NCI-H510A (cell line): ENCODE measurements at places on chromosomes 12 and 14.

DNA sequence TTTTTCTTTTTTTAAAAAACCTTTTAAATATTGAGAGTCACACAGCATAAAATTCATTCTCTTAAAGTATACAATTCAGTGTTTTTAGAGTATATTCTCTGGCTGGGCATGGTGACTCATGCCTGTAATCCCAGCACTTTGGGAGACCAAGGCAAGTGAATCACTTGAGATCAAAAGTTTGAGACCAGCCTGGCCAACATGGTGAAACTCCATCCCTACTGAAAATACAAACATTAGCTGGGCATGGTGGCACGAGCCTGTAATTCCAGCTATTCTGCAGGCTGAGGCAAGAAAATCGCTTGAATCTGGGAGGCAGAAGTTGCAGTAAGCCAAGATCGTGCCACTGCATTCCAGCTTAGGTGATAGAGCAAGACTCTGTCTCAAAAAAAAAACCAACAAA lies 68.4 kb upstream of the BCAT1 start:
- DNase-seq, result no peak

GRCh38 chr12:104637604-104638003 lies 180.9 kb downstream of the CHST11 start:
- DNase-seq, result no peak

GRCh38 chr14:21073921-21074320 lies 3.8 kb downstream of the ARHGEF40 start:
- DNase-seq, result no peak

- no peak for DNase-seq
Observed at GRCh38 chr14:86513564-86513963, 983.6 kb downstream of the FLRT2 start.

- DNase-seq, result no peak
Observed at GRCh38 chr12:67811437-67812361, 163.2 kb downstream of the DYRK2 start.

DNA sequence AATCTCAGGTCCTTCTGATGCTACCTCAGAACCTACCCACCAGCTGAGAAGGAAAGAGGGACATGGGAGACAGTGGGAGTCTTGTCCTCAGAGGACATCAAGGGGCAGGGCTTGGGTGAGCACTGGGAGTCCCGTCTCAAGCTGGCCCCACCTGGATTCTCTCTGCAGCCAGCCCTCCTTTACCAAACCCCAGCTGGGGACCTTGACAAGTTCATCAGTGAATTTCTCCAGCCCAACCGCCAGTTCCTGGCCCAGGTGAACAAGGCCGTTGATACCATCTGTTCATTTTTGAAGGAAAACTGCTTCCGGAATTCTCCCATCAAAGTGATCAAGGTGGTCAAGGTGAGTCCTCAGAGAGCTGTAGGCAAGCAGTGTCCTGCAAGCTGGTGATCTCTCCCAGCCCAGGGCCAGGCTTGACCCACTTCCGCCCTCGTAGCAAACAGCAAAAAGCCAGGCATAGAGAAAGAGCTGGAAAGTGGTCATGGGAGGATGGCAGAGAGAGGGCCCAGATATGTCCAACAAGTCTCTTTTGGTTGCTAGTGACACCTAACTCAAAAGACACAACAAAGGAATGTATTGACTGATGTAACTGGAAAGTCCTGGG lies 14.2 kb upstream of the OAS2 start:
- DNase-seq, result no peak

GRCh38 chr12:58313091-58313855 lies 371.9 kb downstream of the ATP23 start:
- DNase-seq, result no peak

GRCh38 chr12:58176296-58176869 lies 235.0 kb downstream of the ATP23 start:
- no peak for DNase-seq

GRCh38 chr12:95658386-95658785 lies 107.1 kb upstream of the USP44 start:
- DNase-seq, result no peak

GRCh38 chr12:65209655-65210043 lies 40.3 kb downstream of the LEMD3 start:
- DNase-seq, result no peak

- no peak for DNase-seq
Observed at GRCh38 chr12:71300772-71301675, 138.6 kb upstream of the LGR5 start.

DNA sequence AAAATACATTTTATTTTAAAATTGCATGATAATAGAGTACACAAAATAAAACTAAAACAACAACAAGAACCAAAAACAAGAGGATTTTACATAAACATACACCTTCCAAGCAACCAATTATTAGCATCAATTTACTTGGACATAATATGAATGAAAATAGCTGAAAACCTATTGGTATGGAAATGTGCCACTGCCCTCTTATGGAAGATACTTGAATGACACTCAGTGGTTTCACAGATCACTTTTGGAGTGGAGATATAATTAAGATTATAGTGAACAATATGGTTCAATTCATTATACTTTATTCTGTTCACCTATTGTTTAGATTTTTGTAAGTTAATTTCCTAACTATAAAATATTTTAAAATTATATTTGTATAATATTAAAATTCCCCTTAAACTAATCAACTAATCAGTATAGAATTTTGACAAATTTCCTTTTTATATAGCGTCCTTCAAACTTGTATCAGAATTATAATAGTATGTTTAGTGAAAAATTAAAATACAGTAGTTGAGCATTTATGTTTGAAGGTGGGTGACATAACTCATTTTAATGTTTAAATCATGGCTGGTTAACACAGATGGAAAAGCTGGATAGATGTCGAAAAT lies 70.1 kb downstream of the SLC6A15 start:
- DNase-seq, result no peak

- no peak for DNase-seq
Observed at GRCh38 chr14:80206351-80207080, 4.8 kb downstream of the DIO2 start.

GRCh38 chr12:131559517-131560516 lies 151.1 kb upstream of the SFSWAP start:
- no peak for DNase-seq

GRCh38 chr14:40122968-40123648 lies 690.9 kb upstream of the FBXO33 start:
- no peak for DNase-seq

DNA sequence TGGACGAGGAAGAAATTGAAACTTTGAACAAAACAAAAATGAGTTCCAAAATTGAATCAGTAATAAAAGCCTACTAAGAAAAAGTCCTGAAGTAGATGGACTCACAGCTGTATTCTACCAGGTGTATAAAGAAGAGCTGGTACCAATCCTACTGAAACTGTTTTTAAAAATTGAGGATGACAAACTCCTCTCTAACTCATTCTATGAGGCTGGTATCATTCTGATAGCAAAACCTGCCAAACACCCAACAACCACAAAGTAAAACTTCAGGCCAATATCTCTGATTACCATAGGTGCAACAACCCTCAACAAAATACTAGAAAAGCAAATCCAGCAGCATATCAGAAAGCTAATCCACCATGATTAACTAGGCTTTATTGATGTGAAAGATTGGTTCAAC lies 33.9 kb upstream of the LDHB start:
- no peak for DNase-seq

DNA sequence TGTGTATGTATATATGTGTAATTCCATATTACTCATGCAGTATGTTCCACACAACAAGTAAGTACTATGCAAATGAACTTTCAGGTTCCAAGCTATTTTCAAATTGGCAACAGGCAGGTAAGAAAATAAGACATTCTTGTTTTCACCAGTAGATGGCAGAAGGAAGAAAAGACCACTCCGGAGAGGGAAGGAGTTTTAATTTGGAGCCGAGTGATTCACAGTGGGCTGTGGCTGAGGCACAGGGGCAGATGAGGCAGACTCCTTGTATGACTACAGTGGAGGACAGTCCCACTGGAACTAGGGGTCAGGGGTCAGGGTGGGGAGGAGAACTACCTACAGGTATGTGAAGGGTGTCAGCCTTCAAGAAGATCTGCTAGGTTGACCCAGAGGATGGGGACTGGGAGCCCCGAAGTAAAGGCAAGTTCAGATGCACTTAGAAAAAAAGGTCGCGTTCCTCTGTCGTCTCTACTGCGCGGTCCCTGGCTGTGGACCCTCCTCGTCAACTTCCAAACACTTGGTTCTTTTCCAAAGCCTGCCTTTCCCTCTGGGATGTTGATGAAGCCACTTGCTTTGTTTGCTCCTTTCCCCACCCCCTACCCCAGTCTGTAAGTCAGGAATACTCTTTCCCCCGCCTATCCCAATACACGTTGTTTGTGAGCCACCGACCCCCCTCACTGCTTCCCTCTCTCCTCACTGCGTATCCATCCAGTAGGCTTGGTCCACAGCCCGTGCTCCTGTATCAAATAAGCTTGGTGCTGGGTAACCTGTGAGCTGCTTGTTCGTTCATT lies 24.1 kb downstream of the DDX47 start:
- no peak for DNase-seq

DNA sequence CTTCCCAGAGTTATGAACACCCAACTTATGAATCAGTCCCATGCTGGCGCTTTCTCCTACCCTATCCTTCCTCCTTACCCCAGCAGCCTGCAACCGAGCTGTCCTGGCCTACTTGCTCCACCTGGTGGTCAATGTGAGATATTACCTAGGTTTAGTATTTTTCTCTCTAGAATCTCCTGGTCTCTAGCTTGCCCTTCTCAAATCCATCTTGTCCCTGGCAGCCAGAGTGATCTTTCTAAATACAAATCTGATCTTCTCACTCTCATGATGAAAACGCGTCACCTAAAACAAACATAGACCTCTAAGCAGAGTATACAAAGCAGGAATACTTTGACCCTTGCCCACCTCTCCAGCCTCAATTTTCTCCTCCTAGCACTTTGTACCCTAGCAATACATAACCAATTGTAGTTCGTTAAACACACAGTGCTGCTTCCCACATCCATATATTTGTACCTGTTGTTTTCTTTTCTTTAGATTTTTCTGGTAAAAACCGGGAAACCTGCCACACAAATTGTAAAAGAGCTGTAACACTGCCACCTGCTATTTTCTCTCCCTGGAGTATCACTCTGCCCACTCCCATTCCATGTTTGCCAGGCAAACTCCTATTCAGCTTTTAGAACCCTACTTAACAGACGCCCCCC lies 20.0 kb upstream of the TCP11L2 start:
- DNase-seq, result no peak

DNA sequence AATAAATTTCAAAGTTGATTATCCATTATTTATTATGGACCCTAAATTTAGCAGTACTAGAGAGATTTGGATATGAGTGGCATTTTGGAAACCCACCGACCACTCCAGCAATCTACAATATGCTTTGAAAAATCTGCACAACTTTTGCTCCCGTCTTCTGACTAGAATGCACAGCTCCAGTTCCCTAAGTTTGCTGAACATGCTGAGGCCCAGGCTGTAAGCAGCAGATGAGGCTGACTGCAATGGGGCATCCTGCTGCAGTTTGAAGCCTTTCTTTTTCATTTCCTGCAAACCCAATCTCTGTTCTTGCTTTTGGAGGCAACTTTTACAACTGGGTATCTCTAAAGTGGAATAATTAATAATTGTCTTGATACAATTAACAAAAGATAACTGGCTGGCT lies 405.8 kb downstream of the ATP23 start:
- DNase-seq, result no peak

GRCh38 chr12:111405149-111405858 lies 419 bp upstream of the SH2B3 start:
- DNase-seq, result peak; percentile 46

DNA sequence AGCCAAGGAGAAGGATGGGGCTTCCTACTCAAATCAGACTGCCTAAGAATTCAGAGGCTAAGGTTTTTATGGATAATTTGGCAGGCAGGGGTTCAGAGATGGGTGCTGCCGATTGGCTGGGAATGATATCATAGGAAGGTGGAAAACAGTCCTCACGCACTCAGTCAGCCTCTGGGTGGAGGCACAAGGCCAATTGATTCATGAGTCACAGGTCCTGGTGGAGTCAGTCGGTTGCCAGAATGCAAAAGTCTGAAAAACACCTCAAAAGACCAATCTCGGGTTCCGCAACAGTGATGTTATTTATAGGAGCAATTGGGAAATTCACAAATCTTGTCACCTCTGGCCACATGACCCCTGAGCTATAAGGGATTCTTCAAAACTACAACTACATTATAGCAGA lies 105.5 kb downstream of the GXYLT1 start:
- no peak for DNase-seq

DNA sequence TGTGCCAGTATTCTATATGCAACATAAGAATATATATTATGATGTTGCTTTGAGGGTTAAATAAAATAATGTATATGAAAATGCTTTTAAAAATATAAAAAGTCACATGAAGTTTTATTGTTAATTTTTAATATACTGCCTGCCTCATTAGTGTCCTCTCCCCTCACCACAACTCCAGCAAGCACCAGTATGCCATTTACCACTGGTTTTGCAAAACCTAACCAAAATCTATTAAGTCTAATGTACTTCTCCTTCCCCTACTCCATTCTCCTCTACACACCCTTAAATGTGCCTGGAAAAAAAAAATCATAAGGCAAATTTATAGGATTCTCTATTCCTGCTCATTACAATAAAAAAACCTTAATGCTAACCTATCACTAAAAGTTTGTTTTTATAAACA lies 24.0 kb upstream of the GNG2 start:
- no peak for DNase-seq

DNA sequence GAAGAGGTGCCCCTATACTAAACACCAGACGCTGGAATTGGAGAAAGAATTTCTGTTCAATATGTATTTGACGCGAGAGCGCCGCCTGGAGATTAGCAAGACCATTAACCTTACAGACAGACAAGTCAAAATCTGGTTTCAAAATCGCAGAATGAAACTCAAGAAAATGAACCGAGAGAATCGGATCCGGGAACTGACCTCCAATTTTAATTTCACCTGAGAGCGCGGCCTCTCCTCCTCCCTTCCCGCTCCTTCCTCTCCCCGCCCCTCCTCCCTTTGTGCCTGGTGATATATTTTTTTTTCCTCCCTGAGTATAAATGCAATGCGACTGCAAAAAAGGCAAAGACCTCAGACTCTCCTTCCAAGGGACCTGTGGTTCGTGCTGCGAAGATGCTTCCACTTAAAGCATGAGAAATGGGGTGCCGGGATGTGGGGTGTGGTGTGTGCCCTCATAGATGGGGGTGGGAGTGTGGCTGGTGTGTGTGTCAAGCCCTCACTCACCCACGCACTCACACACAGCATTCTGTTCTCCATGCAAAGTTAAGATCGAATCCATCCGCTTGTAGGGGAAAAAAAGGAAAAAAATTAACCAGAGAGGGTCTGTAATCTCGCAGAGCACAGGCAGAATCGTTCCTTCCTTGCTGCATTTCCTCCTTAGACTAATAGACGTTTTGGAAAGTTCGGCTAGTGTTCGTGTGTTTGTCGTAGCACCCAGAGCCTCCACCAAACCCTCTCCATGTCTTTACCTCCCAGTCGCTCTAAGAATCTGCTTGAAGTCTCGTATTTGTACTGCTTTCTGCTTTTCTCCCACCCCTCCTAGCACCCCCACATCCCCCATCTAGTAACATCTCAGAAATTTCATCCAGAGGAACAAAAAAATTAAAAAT lies 4.5 kb downstream of the HOXC10 start:
- DNase-seq, result no peak
